CD4-positive, alpha-beta T cell (primary cell): ENCODE measurements at places on chromosomes 6 and 20. TPM values are rescaled to one million over a fixed set of nuclear protein-coding genes. Genes with fewer than 3 reads are reported as not detected.

- no peaks in the 10 kb centered on the region for H3K4me1 ChIP-seq
- no peak overlapping the region for H3K27ac ChIP-seq
- H3K27me3 ChIP-seq, result no peaks in the 10 kb centered on the region
- DNase-seq, result no peak
Observed at GRCh38 chr6:82143041-82143481, 104.5 kb downstream of the IBTK start.

DNA sequence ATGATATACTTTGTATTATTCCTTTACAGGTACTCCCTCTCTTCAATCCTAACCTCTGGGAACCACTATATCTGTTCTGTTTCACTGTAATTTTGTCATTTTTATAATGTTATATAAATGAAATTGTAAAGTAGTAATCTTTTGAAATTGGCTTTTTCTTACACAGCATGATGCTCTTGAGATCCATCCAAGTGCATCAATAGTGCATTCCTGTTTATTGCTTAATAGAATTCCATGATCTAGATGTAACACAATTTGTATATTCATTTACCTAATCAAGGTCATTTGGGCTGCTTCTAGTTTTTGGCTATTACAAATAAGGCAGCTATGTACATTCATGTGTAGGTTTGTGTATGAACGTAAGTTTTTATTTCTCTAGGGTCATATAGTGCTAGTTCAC lies 174.6 kb downstream of the KHDC1L start:
- H3K4me1 ChIP-seq, result no peaks in the 10 kb centered on the region
- H3K27me3 ChIP-seq, result no peaks in the 10 kb centered on the region
- DNase-seq, result no peak
- no peak overlapping the region for H3K27ac ChIP-seq
- no peaks in the 10 kb centered on the region for H3K36me3 ChIP-seq

- no peak for DNase-seq
- H3K36me3 ChIP-seq, result no peaks in the 10 kb centered on the region
- no peak overlapping the region for H3K4me3 ChIP-seq
- no peaks in the 10 kb centered on the region for H3K4me1 ChIP-seq
- no peaks in the 10 kb centered on the region for H3K27me3 ChIP-seq
- H3K27ac ChIP-seq, result no peak overlapping the region
Observed at GRCh38 chr6:89615882-89616281, 22.7 kb downstream of the LYRM2 start.

GRCh38 chr20:704726-705125 lies 29.1 kb upstream of the SCRT2 start:
- DNase-seq, result no peak
- H3K4me1 ChIP-seq, result no peaks in the 10 kb centered on the region
- H3K27ac ChIP-seq, result no peak overlapping the region
- H3K4me3 ChIP-seq, result no peak overlapping the region
- no peaks in the 10 kb centered on the region for H3K27me3 ChIP-seq
- no peaks in the 10 kb centered on the region for H3K36me3 ChIP-seq

GRCh38 chr6:17032988-17033634 lies 68.7 kb upstream of the STMND1 start:
- DNase-seq, result no peak
- H3K27ac ChIP-seq, result no peak overlapping the region
- no peaks in the 10 kb centered on the region for H3K4me1 ChIP-seq
- peaks cover 5% of the 10 kb centered on the region for H3K27me3 ChIP-seq
- no peaks in the 10 kb centered on the region for H3K36me3 ChIP-seq

- no peaks in the 10 kb centered on the region for H3K4me1 ChIP-seq
- no peak for DNase-seq
- H3K27me3 ChIP-seq, result no peaks in the 10 kb centered on the region
- H3K4me3 ChIP-seq, result no peak overlapping the region
- H3K36me3 ChIP-seq, result no peaks in the 10 kb centered on the region
- H3K27ac ChIP-seq, result no peak overlapping the region
Observed at GRCh38 chr20:59131551-59132285, 31.9 kb upstream of the ZNF831 start.

DNA sequence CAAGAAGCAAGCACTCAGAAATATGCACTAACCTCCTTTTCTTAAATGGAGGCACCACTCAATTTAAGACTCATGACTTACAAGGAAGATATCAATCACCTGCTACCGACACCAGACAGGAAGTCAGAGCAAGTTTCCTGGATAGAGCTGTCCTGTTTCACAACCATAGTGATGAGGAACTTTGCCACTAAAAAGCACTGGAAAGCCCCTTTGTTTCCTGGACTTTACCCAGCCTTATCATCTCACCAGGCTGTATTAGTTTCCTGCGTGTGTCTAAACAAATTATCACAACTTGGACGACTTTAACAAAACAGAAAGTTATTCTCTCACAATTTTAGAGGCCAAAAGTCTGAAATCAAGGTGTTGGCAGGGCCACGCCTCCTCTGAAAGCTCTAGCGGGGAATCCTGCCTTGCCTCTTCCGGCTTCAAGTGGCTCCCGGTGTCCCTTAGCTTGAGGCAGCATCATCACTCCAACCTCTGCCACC lies 253.8 kb upstream of the STXBP5 start:
- peaks cover 5% of the 10 kb centered on the region for H3K4me1 ChIP-seq
- DNase-seq, result no peak
- H3K36me3 ChIP-seq, result no peaks in the 10 kb centered on the region
- H3K27ac ChIP-seq, result no peak overlapping the region
- no peak overlapping the region for H3K4me3 ChIP-seq

DNA sequence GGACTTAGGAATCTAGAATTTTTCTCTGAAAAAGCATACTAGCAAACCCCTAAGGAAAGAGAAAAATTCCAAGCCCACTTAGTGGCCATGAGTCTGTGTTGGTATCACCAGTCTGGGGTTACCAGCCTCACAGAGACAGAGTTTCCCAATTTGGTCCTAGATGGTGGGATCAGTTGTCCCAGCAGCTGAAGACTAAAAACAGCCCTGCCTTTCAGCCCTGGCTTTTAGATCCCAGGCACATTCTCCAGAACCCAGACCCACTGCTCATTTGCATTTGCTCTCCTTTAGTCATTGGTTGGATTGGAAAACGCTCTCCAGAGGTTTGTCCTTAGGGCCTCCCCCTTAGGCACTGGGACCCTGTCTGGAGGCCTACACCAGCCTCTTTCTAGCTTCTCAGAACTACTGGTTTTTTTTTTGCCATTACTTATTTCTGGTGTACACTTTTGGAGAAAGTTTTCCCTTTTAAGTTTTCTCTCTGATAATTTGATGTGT lies 39.1 kb upstream of the FOXO3 start:
- no peak overlapping the region for H3K27ac ChIP-seq
- no peaks in the 10 kb centered on the region for H3K27me3 ChIP-seq

DNA sequence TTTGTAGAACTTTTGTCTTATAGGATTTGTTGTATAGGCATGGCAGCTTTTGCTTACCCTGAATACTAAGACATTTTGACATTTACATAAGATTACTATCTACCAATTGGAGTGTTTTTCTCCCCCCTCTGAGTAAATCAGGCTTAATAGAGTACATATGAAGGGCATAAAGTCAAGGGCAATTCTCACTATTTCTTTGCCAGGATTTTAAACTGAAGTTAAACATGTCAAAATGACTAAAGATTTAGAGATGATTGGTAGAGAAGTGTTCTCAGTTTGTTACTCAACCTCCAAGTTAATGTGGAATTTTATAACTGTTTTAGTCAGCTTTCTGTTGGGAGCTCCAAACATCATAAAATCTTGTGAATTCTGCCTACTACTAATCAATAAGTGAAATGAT lies 157.8 kb downstream of the CDKAL1 start:
- H3K4me3 ChIP-seq, result no peak overlapping the region
- no peaks in the 10 kb centered on the region for H3K36me3 ChIP-seq
- no peak overlapping the region for H3K27ac ChIP-seq
- DNase-seq, result no peak
- no peaks in the 10 kb centered on the region for H3K27me3 ChIP-seq

The EFCAB8 gene
- 0.81 TPM for total RNA-seq

The BIRC7 gene
- total RNA-seq, result not detected
